Left renal cortex interstitium (tissue), 4 donors: ENCODE measurements at places on chromosomes 4 and X. TPM values are rescaled to one million over a fixed set of nuclear protein-coding genes. Genes with fewer than 3 reads are reported as not detected.

The CDKL2 gene
- 13.9 TPM for polyA plus RNA-seq

The ZDHHC15 gene
- 5.9 TPM for polyA plus RNA-seq

The CT45A5 gene
- not detected for polyA plus RNA-seq

The RNF175 gene
- polyA plus RNA-seq: 5.7 TPM

The PNMA5 gene
- polyA plus RNA-seq: 0.10 TPM

The CLIC2 gene
- polyA plus RNA-seq: 4.1 TPM

The ZMAT1 gene
- 19.8 TPM for polyA plus RNA-seq

The THOC2 gene
- polyA plus RNA-seq: 134 TPM

The STPG2 gene
- 0.58 TPM for polyA plus RNA-seq

The TEX11 gene
- polyA plus RNA-seq: 0.09 TPM

The TLR3 gene
- 12.3 TPM for polyA plus RNA-seq

The MTMR1 gene
- polyA plus RNA-seq: 27.0 TPM

The HPGDS gene
- polyA plus RNA-seq: 4.7 TPM

The PAK3 gene
- polyA plus RNA-seq: 7.7 TPM

The MAGEA2 gene
- not detected for polyA plus RNA-seq

The ERCC6L gene
- polyA plus RNA-seq: 4.4 TPM

The SPANXN3 gene
- polyA plus RNA-seq: not detected

The GPR82 gene
- polyA plus RNA-seq: 0.08 TPM

The RHOXF2 gene
- polyA plus RNA-seq: not detected

The CXorf49 gene
- polyA plus RNA-seq: not detected

The JCHAIN gene
- polyA plus RNA-seq: 1.1 TPM
